ENCODE measurements at places on chromosomes 12 and 14.

- no peak for DNase-seq
Observed at GRCh38 chr14:68824517-68825347, 31.9 kb upstream of the ZFP36L1 start.

GRCh38 chr12:88207921-88208620, 66.0 kb downstream of the TMTC3 start:
- DNase-seq: no peak

DNA sequence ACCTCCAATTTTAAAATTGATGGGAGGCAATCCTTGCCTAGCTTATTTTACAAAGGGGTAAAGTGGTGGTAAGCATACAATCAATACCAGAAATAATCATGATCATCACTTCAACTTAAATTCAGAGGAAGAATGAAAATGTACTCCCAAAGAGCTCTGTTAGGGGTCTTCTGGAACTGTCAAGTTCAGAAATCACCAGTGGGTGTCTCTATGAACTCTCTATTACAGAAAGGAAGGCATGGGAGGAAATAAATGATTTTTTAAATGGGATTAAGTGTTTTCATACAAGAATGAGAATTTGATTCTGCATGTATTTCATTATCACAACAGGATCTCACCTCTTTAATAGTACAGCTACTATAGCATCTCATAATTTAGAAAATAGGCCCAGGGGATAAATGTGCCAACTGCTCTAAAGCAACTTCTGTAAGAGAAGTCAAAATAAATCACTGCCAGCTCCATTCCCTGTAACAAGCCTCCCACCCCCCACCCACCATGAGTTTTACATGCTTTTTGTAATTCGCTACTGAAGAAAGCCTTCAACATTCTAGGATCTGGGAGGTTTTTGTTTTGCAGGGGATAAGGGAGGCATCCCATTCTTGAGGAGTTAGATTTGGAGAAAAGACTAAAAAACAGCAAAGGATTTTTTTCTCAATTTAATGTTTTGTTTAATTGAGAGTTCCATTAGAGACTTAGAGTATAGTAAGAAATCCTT, 9.7 kb downstream of the DCP1B start:
- no peak for DNase-seq

DNA sequence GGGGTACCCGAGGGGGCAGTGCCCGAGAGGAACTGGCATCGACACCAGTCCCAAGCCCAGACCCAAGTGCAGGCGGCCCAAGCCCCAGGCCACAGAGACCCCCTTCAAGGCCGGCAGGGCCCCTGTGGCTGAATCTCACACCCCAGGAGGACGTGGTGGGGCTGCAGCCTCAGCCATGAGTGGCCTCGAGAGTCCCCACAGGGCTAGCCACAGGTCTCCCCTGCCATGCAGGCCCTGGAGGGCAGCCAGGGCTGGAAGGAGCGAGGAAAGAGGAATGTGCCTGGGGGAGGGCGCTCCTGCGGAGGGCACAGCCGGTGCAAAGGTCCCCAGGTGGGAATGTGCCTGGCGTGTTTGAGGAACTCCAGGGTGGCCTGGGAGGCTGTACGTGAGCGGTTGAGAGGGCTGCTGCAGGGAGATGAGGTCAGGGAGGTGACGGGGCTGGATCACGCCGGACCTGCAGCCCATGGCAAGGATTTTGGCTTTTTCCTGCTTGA, 86.1 kb downstream of the NCOR2 start:
- DNase-seq: no peak

- no peak for DNase-seq
Observed at GRCh38 chr14:84253326-84253725, 1276.6 kb upstream of the FLRT2 start.

DNA sequence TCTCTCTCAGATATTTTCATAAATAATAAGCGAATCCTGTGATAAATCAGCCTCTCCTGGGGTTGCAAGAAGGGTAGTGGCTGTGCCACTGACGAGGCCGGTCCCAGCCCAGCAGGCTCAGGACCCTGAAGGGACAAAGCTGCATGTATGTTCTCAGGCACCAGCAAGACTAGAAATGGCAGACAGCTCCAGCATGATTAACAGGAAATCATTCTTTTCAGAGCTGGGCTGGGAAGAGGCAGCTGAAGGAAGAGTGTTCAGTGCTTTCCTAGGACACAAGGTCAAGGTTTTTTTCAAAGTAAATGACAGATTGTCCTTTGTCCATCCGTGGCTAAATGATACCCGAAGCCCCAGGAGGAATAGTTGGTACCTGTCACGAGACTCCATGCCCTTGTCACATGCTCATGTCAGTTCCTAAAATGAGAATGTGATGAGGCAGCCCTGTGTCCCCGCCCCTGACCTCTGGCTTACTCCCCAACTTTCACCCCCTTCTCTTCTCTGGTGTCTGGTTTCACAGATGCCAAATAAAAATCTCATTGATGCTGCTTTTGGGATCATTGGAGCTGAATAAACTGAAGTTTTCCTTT, 65.1 kb downstream of the PPP1R36 start:
- no peak for DNase-seq

GRCh38 chr12:118269806-118270205, 102.9 kb downstream of the TAOK3 start:
- DNase-seq: no peak

- DNase-seq: no peak
Observed at GRCh38 chr12:132204063-132204792, 60.0 kb downstream of the NOC4L start.

- DNase-seq: no peak
Observed at GRCh38 chr12:15883536-15883935, 1.3 kb downstream of the STRAP start.

DNA sequence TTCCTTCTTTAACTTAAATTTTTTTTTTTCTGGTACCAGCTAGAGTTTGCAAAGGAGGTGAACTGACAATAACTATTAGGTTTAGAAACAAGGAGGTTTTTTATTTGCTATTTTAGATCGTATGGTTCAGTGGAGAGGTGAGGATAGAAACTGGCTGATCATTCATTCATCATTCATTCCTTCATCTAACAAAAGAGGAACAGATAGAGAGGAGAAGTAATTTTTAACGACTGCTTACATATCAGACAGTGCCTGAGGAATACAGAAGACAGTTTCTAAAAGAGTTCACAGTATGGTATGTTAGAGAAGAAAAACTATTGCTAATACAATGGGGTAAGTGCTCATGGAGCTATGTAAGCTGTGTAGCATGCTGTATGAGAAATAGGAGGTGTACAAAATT, 111.1 kb downstream of the ERC1 start:
- DNase-seq: no peak

- DNase-seq: no peak
Observed at GRCh38 chr14:98328496-98328895, 943.5 kb downstream of the BCL11B start.

Measured in T follicular helper cell (primary cell).